Posterior vena cava (tissue), 2 donors: ENCODE measurements at places on chromosomes 5 and 9.

GRCh38 chr5:149852641-149853330 is 91.8 kb downstream of the PDE6A start:
- DNase-seq, result peak; percentile 89

DNA sequence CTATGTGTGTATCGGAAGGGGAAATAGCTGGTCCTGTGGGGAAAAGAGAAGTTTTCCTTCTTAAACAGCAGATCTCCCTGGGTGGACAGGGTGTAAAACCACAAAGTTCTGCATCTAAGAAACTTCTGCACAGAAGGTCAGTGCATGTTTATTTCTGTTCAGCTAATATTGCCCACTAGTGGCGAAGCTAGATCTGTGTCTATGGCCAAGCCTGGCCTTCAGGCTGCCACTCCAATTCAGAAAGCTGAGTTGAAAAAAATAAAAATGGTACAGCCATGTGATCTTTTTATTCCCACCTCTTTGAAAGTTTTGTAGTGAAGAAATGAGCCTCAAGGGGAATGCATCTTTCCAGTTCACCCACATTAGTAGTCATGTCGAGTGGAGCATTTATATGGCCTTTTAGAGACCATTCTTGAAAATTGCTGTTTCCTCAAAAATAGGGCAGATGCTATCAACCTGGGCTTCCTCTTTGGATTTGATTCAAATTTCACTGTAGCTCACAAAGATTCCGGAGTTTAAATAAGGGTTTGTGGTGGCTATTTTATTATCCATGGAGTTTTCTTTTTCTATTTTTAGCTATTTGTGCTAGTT is 488.0 kb downstream of the PRELID2 start:
- DNase-seq, result no peak

GRCh38 chr5:73183000-73183399 is 10.0 kb downstream of the TMEM174 start:
- DNase-seq, result no peak

DNA sequence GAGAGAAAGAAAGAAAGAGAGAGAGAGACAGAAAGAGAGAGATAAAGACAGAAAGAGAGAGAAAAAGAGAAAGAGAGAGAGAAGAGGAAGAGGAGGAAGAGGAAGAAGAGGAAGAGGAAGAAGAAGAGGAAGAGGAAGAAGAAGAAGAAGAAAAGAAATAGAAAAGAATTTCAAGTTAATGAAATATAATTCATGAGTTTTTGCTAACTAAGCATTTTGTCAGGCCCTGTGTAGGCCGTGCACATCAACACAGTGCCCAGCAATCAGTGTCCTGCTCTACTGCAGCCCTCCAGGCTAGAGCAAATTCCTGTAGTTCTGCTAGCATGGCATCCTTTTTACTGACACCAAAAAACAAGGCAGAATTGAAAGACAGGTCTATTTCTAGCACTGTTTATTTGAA is 62.1 kb downstream of the PLPP1 start:
- DNase-seq, result no peak

GRCh38 chr5:33074548-33074947 is 363.4 kb downstream of the NPR3 start:
- DNase-seq, result no peak

DNA sequence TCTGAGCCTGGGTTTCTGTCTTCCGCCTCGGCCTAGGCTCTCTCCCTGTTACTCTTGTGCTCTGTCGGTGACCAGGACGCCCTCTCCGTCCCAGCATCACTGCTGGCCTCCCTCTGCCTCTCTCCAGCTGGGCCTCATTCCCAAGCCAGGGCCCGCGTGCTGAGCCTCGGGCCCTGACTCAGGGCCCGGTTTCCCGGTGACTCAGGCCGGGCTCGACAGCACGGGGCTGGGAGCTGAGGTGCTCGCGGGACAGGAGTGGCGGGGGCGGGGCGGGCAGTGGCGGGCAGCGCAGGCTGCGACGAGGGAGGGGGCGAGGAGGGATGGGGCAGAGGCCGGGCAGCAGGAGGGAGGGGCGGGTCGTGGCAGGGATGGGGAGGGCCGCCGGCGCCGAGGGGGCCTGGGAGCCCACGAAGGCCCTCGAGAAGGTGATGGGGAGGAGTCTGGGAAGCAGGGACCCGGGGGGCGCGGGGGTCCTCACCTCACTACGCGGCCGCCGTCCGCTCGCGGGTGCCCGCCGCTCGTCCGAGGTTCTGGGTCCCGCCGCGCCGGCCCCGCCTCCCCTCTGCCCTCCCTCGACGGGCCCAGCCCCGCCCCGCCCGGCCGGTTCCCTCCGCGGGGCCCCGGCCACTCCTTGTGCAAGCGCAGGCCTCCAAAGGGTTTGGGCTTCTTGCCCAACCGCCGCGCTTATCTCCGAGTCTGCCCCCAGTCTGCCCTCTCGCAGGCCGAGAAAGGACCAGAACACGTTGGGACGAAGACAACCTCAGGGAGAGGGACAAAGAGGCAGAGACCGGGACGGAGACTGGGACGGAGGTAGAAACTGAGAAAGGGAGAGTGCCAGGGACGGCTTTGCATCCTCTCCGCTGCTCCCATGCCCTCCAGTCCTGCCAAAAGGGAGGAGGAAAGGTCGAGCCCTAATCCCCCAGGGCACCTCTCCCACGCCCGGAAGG is at the start of gene ARAP3:
ARAP3 (minus strand) TSS at position 536 of the 947 bp plus-strand sequence. CDS start 1,744 bp downstream, outside the sequence.
- peak; percentile 95 for DNase-seq

GRCh38 chr5:137221943-137222342 is 277.2 kb downstream of the SPOCK1 start:
- no peak for DNase-seq

GRCh38 chr5:145506185-145506850 is 328.8 kb downstream of the PRELID2 start:
- no peak for DNase-seq
